HTR-8/SVneo (cell line): ENCODE measurements at places on chromosomes 3 and 15.
A peak's percentile ranks its signal among the peaks of the same experiment; 100 is the strongest.

DNA sequence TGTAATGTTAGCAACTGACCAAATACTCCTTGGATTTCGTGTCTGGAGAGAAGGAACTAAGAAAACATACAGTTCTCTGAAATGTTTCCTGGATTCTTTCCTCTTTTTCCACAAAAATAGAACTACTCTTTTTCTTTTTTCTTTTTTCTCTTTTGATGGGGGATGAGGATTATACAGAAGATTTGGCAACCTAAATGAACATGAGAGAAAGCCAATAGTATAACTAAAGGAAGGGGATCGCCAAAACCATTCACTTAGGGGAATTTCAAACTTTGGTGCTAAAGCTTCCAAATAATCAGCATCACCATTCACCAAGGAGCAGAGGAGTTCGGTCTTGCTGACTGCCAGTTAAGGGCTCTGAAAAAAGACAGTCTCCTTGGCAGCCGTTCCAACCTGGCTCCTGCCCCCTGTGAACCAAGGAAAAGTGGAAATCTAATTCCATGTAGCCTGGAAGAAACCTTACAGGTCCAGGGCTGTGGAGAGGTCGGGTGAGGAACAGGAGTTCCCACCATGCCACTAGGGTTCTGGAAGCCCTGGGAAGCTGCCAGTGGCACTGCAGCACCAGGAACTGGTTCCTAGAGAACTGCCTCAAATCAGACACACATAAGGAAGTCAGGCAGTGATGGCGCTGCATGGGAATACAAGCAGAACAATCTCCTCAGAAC lies 176.9 kb downstream of the TNIK start:
- DNase-seq = no peak

DNA sequence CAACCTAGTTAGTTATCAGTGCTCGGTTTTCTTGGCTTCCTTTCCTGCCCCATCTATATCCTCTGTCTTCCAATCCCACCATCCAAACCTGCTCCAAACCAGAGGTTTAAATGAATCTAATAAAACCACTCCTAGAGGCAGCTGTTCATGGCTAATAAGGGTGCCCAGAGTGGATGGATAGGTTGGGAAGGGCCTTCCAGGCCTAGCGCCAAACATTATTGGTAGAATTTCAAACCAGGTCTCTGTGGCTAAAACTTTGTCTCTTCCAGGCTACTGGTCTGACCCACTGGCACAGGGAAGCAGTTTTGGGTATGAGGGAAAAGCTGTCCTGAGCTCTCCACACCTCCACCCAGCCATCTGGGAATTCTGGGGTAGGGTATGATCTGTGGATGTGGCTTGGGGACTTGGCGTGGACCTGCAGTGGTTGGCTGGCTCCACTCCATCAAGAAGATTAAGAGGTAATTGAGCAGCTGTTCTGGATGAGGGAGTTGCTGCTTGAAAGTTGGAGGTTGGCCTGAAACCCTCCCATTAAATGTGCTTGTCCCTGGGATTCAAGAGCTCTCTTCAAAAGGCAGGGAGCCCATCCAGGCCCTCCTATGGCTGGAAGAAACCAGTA lies 29.3 kb upstream of the INSYN1 start:
- no peak for DNase-seq

- DNase-seq = no peak
Observed at GRCh38 chr3:194054540-194054939, 81.4 kb upstream of the HES1 start.

- DNase-seq = no peak
Observed at GRCh38 chr3:196948442-196949284, 6.3 kb upstream of the NCBP2 start.

DNA sequence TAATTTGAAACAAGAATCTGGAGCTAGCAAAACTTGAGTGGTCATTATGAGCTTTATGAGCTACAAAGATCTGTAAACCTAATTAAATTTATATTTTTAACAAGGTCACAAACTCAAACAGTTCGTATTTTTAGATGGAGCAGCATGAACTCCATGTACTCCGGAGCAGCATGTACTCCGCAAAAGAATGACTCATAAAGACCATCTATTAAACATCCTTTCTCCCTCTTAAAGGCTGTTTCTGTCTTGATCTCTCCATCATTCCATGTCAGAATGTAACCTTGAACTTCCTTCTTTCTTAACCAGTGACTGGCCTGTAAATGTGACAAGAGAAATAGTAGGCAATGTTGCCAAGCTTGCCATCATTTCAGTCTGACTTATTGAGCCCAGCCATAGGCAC lies 696.9 kb downstream of the ZNF385D start:
- DNase-seq = no peak

DNA sequence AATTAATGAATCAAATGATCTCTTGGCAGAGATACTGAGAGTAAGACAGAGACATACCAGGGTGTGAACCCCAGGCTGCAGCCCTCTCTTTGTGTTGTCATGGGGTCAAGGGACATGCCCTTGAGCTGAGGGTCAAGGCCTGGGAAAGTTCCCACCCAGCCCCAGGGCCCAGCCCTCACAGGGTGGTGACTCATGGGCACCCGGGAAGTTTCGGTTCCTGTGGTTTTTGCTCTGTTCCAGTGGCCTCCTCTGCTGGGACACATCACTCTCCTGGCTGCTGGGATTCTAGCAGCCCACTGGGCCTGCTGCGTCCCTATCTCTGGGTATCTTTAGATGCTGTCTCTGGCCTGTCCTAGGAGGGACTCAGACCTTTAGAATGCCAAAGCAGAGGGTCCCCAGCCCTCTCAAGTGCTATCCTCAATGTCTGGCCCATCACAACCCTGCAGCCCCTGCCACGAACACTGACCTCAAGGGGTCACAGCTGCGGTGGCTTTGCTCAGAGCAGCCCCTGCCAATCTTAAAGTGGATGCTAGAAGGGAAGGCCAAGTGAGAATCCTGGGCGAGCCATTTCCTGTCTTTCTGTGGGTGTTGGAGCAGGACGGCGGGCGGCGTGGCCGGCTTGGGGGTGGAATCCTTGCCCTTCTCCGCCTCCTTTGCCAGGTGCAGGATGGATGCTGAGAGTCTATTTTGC lies 148.4 kb upstream of the TLE3 start:
- peak; percentile 86 for DNase-seq

GRCh38 chr3:154102225-154102624 lies 19.0 kb upstream of the ARHGEF26 start:
- no peak for DNase-seq

DNA sequence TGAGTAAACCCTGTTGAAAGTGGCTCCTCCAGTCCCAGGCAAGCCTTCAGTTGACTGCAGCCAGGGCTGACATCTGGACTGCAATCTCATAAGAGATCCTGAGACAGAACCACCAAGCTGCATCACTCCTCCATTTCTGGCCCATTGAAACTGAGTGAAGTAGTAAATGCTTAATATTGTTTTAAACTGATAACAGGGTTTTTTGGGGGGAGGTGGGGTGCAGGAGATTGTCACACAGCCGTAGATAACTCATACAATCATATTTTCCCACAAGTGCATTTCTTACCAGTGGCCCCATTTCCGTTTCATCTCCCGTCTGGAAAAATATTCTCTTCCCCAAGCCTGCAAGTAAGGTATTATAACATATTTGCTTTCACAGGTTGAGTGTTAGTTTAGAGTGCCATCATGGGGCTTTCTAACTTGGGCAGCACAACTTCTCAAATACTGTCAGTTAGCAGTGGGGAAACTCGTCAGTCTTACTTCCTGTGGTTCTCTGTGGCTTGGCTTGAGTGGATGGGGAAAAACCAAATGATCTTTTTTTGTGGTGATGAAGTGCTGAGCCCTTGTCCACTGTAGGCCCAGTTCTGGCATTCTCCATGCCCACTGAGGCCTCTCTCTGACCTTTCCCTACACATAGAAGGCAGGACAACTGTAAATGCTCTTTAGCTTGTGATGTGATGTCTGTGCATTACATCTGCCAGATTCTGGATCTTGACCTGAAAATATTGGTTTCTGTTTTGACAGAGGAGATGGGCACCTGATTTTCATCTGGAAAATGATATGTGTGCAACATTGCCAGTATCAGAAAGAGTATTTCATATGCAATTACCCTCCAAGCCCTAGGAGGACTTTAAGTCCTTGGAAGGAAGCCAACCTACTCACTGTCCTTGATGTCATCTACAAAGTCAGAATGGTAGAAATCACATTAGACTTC lies 90.1 kb upstream of the BHLHE40 start:
- no peak for DNase-seq

GRCh38 chr15:76994496-76994895 lies 430 bp upstream of the PSTPIP1 start:
- DNase-seq = no peak

DNA sequence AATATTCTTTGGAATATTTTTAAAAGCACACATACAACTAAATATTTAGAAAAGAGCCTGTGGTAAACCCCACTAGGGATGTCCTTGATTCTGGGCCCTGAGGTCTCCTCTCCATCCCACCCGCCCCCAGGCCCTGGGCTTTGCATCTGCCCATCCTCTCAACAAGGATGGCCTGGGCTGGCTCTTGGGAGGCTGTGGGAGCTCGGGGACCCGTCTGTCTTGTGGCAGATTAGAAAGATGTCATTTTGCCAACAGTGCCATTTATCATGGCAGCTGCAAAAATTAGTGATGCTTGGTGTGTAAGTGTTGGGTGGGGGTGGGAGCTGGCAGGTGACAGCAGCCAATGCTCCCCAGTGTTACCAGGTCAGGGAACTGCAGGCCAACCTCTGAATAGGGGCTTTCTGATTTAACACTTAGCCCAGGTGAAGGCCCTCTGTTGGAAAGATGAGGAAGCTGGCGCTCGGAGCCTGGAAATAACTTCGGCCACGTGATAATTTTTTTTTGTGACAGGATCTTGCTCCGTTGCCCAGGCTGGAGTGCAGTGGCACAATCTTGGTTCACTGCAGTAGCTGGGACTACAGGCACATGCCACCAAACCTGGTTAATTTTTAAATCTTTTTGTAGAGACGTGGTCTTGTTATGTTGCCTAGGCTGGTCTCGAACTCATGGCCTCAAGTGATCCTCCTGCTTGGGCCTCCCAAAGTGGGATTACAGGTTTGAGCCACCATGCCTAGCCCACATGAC lies 16.9 kb upstream of the CSPG4 start:
- no peak for DNase-seq

- DNase-seq = no peak
Observed at GRCh38 chr3:104396974-104397669, 969.6 kb upstream of the ALCAM start.

GRCh38 chr15:81080996-81081395 lies 53.1 kb upstream of the CFAP161 start:
- DNase-seq = no peak

DNA sequence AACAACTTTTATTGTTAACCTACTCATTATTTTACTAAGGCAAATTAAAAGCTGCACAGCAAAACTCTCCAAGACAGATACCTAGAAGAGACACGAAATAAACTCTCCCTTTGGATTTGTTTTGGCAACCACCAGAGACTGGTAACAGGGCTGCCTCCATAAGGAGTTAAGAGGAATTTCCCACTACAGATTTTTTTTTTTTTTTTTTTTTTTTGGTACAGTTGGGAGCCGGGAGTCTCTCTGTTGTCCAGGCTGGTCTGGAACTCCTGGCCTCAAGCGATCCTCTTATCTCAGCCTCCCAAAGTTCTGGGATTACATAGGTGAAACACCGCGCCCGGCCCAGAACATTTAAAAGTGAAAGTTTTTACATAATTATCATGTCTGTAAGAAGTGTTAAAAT lies 73.6 kb upstream of the VGLL4 start:
- DNase-seq = no peak

GRCh38 chr3:127157171-127157828 lies 35.6 kb upstream of the PRR23E start:
- DNase-seq = no peak

DNA sequence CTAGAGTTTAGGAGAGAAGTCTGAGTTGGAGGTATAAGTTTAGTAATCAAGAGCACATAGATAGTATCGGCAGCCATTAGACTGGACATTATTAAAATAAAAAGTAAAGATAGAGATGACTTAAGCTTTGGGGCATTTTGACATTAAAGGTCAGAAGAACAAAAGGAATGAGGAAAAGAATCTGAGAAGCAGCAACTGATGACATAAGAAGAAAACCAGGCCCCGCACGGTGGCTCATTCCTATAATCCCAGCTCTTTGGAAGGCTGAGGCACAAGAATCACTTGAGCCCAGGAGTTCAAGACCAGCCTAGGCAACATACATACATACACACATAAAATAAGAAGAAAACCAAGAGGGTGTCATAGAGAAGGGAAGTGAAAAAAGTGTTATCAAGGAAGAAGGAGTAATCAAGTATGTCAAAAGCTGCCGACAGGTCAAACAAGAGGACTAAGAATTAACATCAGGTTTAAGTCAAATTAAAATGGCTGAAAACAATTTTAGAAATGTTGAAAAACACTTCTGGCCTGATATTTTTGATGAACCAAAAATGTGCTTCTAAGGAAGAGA lies 38.9 kb downstream of the ACAP2 start:
- no peak for DNase-seq

DNA sequence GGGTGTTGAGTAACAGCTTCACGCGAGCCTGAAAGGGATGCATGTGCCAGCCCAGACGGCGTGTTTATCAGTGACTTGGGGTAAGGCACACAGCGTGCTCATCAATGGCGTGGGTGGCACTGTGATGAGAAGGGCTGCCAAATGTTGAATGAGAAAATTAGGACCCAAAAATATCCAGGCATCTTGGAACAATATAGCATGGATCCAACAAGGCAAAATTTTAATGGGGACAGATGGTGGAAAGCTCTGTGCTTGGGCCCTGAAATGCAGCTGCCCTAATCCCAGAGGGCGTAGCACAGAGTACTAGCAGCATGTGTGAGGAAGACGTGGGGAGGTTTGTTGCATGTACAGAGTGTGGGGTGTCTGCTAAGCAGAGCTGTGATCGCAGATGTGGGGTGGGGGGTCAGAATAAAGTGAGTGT lies 48.9 kb downstream of the SSUH2 start:
- DNase-seq = no peak

- DNase-seq = no peak
Observed at GRCh38 chr3:111080413-111080812, 8.8 kb downstream of the NECTIN3 start.

GRCh38 chr15:34119291-34119690 lies 17.4 kb downstream of the PGBD4 start:
- DNase-seq = peak; percentile 24

- DNase-seq = no peak
Observed at GRCh38 chr3:13524979-13525669, 23.8 kb upstream of the FBLN2 start.

DNA sequence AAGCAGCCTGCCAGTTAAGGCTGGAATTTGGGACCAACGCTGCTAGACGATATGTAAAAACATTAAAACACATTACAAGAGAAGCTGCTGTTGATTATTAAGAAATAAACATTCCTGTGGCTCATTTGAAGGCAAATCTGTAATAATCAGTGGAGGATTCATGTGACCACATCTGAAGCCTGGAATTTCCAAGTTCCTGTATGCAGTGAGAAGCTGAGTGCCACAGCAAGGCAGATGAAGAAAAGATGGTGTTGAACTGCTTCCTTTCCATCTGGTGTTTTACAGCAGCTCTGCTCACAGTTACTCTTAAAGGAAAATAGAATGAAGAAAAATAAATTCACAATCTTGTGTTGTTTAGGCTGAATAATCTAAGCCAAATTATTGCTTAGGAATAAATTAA lies 139.3 kb upstream of the ROBO2 start:
- DNase-seq = no peak

DNA sequence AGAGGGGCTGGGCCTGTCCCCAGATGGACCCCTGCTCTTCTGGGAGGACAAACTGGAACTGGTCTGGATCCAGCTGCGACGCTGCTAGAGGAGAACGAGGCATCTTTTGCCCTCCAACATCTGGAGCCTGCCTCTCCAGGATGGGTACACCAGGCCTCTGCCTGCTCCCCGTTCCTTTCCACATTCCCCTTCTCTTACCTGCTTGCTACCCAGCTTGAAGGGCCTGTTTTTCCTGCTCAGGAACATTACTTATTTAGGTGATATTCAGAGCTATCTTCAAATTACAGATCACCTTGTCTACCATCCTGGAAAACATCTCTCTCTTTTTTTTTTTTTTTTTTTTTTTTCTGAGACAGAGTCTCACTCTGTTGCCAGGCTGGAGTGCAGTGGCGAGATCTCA lies 64.0 kb downstream of the CHRD start:
- no peak for DNase-seq
